ENCODE measurements at places on chromosomes 7 and 10.
A peak's percentile ranks its signal among the peaks of the same experiment; 100 is the strongest.

DNA sequence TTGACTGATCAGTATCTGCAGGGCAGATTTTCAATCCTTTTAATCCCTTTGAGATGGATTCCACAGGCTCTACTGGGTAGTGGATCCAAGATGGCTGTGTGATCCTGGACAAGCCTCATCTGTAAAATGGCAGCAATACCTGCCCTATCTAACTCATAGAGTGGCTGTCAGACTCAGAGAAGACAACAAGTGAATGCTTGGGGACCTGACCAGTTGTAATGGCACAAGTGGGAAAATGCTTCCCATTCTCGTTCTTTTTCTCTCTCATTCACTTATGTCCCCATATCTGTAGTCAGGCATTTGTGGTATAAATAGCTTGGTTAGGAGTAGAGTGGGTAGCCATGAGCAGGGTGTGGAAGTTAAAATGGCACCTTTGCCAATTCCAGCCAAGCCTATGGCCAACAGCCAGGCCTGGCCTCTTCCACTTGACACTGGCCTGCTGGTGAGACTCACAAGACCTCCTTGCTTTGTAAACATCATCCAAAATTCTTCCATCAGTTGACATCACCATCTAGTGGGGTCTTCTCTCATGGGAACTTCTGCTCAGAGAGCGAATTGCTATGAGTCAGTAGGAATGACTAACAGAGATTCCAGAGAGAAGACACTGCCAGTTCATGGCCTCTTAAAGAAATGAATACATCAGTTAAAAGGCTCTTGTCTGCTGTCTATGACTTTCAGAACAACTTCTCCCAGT, 150.1 kb downstream of the PLPP4 start:
- no peak for DNase-seq

DNA sequence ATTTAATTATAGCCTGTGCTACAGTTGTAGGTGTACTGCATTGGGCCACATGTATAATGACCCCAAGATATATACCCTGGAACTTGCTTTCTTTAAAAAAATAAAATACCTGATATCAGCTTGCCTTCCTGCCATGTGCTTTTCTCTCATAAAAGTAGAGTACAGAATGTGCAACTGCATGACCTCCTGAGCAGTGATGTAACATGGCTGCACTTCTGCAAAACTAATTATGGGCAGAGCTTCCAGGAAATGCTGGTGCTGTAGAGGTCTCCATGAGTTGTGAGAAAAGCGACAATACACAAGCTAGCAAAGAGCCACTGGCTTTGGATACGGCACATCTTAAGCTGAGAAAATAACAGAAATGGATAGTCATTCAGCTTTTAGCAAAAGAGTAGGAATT, 6.5 kb upstream of the ERLIN1 start:
- DNase-seq, result no peak

DNA sequence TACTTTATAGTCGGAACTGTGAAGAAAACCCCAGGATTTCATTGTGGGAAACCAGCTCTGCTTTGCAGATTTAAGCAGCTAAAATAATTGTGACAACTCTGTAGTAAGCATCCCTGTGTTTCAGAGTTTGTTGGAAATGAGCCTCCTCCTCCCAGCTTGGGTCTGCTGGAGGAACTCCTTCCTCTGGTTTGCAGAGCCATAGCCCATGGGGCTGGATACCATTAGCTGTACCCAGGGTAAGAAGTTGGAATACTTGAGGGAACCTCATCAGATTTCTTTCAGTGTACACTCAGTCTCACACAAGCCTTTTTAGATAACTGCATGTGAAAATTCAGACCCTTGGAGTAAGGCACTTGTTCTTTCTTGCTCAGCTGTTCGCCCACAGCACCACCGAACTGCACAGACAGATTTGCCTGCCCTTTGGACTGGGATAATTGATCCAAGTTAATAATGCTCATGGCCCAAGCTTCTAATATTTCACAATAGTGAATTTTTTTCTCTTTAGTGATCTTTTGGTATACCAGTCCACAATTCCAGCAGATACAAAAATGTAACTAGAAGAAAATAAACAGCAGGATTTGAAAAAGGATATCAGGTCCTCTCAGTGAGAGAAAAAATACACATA, 467.4 kb upstream of the FZD8 start:
- DNase-seq, result no peak

DNA sequence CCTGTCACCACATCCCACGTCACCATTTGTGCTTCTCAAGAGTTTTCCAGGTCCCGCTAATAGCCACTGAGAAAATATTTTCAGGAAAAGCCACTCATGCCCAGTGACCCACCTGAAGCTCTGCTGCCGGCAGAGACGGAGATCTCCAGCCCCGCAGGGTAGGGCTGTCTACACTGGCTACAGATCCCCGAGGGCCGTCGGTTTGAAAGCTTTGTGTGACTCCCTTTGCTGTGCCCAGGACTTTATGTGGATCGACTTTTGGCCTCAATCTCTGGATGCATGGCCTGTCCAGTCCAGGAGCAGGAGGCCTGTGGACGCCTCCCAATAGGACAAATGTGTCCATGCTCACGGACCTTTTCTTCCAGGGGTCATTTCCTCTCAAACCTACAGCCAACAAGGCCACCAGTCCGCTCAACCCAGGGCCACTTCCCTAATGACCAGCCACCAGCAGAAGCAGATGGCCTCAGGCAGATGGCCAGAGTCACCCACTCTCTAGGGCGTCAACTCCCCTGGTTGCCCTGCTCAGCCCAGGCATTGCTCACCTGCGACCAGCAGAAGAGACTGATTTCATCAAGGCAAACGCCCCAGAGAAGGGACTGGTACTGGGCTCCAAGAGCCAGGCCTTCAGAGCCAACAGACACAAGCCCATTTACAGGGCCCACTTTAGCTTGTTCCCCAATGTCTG, 76.4 kb downstream of the OAT start:
- DNase-seq, result no peak

DNA sequence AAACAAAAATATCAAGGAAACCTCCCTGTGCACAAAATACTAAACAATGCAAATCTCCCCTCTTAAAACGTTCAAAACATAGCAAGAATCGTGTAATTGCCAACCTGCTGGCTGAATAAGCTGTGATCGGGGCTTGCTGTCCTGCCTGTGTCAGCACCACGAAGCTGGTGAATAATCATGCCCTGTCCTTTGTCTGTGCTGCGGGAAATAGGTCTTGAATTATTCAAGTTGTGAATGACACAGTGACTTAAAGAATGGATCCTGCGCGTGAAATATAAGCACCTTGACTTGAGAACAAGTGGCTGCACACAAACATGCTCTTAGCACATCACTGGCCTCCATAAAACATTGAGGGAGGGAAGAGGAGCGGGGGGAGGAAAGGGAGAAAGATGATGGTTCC, 130.2 kb downstream of the OAT start:
- no peak for DNase-seq

DNA sequence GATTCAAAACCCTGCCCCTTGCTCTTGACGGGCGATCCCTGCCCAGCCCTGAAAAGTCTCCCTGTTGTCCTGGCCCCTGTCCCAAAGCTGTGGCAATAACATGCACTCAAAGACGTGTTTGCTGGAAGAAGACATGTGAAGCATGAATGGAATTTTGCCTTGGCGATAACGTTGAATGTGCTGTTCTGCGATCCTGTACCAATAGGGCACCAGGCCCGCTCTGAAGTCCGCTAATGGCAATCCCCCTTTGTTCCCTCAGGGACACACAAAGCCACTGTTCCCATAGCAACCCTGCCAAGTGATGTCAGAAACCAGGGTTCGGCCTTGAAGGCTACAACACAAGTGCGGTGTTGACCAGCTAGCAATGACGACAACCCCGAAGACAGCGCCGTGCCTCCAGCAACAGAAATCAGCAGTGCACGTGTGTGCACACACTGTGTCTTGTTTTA, 284.6 kb downstream of the KLF6 start:
- DNase-seq, result no peak

- DNase-seq, result peak; percentile 73
Measured at GRCh38 chr7:126578338-126578737, 674.4 kb downstream of the GRM8 start.

DNA sequence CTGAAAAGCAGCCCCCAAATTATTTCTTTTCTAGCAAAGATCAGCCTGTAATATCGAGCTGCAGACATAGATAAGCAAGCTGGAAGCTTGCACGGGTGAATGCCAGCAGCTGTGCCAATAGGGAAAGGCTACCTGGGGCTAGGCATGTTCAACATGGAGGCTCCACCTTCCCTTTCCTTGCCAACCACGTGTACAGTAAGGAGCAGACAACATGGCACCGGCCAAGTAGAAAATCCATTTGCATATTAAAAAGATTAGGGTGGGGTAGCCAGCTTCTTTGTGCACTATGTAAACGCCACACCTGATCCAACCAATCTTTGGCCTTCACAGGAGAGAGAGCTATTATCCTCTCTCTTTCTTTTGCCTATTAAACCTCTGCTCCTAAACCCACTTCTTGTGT, 56.7 kb upstream of the SEPHS1 start:
- peak; percentile 8 for DNase-seq

- DNase-seq, result peak; percentile 26
Measured at GRCh38 chr7:20785157-20786048, 1.3 kb downstream of the SP8 start.

DNA sequence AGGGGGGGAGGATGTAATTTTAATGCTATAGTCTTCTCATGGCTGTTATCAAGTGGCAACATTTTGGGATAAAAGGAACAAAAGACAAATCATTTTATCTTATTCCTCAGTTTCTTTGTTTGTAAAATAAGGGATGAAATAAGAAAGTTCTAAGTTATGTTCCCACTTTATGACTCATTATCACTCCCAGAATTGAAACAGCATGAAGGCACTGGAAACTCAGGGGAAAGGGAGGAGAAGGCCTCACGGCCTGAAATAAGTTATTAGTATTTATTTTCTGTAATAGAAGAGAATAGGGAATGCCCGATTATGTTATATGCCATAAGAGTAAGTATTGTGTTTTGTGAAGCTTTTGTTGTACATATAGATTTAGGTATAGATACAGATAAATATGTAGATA, 85.0 kb upstream of the NAMPT start:
- DNase-seq, result no peak

GRCh38 chr7:101941481-101942383, 124.3 kb downstream of the CUX1 start:
- DNase-seq, result no peak

- DNase-seq, result no peak
Measured at GRCh38 chr10:130727766-130728490, 583.6 kb downstream of the TCERG1L start.

- no peak for DNase-seq
Measured at GRCh38 chr10:81130014-81130413, 592.3 kb downstream of the SH2D4B start.

DNA sequence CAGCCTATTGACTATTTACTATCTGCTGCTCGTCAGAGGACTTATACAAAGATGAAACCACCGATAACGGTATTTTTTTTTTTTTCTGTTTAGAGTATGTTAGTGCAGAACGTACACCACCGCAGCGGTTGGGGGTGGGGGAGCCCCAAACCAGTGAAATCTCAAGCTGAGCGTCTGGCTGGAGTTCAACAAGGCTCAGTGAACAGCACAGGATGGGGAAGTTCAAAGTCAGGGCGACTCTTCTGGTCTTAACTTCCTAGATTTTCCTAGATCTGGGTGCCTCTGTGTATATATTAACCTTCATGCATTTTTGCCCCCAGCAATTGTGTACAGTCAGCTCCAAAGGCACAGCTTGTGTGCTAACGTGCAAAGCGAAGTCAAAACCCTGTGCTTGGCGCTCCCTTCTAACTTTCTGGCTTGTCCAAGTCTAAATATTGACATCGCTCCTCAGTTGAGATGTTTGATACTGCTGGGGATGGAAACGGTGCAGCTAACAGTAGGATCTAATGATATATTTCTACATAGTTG, 1.1 kb downstream of the RHOBTB1 start:
- peak; percentile 51 for DNase-seq

DNA sequence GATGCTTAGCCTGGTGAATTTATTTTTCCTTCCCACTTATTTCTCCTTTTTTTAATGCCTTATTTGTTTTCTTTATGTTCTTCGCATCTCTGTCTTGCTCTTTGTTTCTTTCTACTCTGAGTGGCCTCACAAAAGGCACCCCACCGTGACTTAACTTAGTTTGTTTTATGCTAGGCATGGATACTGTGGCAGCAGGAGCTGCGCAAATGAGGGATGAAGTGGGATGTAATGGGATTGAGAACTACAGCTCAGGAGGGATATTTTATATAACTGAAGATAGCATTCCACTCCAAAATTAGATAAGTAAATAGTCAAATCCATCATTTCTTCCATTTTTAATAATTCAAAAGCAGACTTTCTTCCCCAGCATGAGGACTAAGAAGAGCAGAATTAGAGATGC, 1.7 kb upstream of the CACNA2D1 start:
- peak; percentile 5 for DNase-seq

- DNase-seq, result no peak
Measured at GRCh38 chr7:20475756-20476155, 139.7 kb upstream of the ABCB5 start.

DNA sequence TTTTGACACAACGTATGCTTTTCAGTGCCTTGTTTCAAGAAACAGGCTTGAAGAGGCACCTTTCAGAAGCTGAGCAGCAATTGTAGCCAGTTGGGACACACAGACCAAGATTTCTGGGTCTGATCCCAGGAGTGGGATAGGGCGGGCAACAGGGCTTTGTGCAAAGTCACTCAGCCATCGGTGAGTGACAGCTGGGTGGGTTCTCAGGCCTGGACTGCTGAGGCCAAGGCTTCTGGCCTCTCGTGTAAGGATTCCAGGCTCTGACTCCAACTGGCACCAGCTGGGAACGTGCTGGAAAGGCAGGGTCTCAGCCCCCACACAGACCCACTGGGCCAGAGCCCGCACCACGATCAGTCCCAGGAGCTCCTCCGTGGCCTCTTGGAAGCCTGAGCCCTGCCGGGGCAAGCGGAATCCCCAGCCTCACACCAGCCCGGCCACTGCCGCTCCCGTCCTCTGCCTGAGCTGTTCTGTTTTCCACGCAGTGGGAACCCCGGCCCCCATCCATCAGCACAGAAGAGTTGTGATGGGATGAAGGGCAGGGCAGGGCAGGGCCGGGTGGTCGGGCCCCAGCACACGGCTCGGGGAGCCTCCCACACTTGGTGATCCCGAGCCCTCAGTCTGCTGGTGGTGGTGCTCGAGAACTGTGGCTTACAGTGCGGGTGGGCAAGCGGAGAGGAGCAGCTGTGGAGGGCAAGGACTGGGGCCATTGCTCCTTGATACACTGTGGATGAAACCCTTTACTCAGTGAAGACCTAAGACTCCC, 46.8 kb downstream of the VIPR2 start:
- DNase-seq, result no peak

- no peak for DNase-seq
Measured at GRCh38 chr10:9137368-9137767, 1082.9 kb downstream of the GATA3 start.

DNA sequence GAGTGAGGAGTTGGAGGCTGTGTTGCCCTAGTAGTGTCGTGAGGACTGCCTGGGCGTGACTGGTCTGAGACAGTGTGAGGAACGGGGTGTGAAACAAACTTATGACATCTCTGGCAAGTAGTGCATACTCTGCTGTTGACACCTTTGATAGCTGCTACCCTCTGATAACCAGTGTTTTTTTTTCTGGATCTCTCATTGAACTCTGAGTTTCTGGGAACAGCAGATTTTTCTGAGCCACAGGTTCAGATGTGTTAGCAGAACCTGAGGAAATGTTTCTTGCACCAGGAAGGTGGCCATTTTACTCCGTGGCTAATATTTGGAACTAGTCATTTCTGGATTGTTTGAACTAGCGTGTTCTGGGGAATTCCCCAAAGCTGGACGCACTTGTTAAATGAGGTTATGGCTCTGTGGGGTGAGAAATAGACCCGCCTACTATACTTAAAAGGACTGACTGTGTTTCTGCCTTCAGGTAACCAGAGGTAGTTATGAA, 52.9 kb downstream of the AUTS2 start:
- no peak for DNase-seq

GRCh38 chr10:98956576-98957260, 278.9 kb downstream of the HPSE2 start:
- DNase-seq, result no peak
